ENCODE measurements at places on chromosomes 11 and 22.
A peak's percentile ranks its signal among the peaks of the same experiment; 100 is the strongest.

DNA sequence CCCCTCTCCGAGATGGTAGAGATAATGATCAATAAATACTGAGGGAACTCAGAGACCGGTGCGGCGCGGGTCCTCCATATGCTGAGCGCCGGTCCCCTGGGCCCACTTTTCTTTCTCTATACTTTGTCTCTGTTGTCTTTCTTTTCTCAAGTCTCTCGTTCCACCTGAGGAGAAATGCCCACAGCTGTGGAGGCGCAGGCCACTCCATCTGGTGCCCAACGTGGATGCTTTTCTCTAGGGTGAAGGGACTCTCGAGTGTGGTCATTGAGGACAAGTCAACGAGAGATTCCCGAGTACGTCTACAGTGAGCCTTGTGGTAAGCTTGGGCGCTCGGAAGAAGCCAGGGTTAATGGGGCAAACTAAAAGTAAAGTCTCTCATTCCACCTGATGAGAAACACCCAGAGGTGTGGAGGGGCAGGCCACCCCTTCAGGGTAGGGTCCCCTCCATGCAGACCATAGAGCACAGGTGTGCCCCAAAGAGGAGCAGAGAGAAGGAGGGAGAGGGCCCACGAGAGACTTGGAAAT is 43.2 kb downstream of the IGLL1 start:
- no peak for DNase-seq

GRCh38 chr11:46674463-46675287 is 25.7 kb downstream of the ARHGAP1 start:
- no peak for DNase-seq

GRCh38 chr11:19962801-19963175 is 197.5 kb downstream of the DBX1 start:
- no peak for DNase-seq

GRCh38 chr11:11408436-11409221 is 55.6 kb upstream of the CSNK2A3 start:
- peak; percentile 20 for DNase-seq

DNA sequence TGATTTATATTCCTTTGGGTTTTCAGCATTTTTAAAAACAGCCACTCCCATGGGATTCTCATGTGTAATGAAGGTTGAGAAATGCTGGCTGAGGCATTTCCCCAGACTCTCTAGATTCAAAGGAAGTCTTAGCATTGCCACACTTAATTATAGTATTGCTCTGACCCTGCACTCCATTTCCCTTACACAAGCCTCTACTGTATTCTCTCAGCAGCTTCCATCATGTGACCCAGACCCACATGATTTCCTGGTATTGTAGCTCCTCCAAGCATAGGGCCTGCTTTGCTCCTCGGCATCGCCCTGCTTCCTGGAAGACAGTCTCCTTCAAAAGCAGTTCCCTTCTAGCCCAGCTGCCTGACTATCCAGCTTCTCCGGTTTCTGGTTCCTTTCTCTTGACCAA is 261.5 kb downstream of the LARGE1 start:
- no peak for DNase-seq

Data from erythroblast (primary cell).